Neural progenitor cell (in vitro differentiated cells): ENCODE measurements at places on chromosomes 1 and 21. TPM values are rescaled to one million over a fixed set of nuclear protein-coding genes. Genes with fewer than 3 reads are reported as not detected.

DNA sequence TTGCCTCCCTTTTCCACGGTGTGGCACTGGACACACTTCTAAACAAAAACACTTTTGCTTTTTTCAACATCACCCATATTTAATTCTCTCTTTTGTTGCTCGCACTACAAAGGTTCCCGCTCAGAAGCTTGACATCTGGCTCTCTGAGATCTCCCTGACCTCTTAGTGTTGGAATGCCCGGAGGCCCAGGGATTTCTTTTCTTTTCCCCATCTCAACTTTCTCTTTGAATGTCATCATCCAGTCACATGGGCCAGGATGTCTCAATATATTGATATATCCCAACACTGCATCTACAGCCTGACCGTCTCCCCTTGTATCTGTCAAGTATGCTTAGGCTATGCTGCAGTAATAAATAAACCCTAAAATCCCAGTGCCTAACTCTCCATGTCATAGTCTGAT lies 54.3 kb upstream of the DESI2 start:
- no peak for DNase-seq

DNA sequence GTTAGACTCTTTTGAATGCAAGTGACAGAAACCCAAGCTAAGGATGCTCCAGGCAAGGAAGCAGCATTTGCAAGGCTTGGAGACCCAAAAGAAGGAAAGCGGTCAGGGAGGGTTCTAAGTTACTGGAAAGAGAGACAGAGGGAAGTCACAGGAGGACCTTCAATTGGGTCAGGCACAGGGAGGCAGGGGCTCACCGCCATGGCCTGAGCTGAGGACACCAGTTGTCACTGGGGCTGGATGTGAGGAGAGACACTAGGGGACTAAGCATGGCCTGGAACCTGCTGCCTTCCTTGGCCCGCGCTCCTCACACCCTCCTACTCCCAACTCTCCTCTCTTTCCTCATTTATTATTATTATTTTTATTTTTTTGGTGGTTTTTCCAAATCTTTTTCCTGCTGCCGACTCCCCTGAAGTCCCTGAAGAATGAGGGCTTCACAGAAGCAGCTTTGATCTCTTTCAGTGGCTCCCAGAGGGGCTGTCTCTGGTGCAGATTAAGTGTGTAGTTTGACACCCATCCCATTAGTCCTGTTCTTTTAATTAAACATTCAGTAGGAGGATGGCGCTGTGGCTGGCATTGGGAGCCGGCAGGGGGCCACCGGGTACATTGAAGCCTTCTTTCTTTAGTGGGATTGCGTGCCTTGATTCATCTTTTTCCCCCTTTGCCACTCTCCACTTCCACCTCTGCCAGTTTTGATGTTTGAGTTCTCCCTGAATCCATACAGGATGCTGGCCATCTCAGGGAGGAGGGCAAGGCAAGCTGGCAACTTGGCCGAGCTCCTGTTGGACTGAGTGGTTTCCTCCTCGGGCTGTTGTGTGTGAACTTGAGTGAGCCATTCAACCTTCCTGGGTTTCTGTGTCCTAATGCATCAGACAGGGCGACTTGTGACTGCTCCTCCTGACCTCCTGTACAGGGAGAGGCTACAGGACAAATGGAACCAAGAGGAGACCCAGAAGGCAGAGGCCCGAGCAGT lies 59.3 kb downstream of the MDM4 start:
- DNase-seq, result peak; percentile 29

STUM gene
- 0.19 TPM in 1 of 2 replicates, not detected in the other for total RNA-seq

GRCh38 chr1:222546091-222546490 lies 1.8 kb downstream of the HHIPL2 start:
- DNase-seq, result no peak

DNA sequence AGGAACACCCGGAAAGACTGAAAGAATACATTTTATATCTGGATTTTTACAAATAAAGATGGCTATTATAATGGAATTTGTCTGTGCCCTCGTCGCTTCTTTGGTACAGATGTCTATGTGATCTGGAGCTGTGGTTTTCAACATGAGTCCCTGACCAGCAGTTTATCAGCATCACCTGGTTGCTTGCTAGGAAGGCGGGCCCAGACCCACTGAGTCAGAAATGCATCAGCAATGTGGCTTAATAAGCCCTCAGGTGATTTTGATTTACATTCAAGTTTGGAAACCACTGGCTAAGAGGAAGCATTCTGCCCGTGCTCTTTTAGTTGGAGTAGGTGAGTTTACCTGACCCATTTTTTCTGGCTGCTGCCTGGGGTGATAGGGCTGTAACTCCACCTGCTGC lies 31.7 kb downstream of the ATP1A1 start:
- DNase-seq, result no peak

KAZN gene
- 6.1 and 9.1 TPM in 2 replicates for total RNA-seq

DNA sequence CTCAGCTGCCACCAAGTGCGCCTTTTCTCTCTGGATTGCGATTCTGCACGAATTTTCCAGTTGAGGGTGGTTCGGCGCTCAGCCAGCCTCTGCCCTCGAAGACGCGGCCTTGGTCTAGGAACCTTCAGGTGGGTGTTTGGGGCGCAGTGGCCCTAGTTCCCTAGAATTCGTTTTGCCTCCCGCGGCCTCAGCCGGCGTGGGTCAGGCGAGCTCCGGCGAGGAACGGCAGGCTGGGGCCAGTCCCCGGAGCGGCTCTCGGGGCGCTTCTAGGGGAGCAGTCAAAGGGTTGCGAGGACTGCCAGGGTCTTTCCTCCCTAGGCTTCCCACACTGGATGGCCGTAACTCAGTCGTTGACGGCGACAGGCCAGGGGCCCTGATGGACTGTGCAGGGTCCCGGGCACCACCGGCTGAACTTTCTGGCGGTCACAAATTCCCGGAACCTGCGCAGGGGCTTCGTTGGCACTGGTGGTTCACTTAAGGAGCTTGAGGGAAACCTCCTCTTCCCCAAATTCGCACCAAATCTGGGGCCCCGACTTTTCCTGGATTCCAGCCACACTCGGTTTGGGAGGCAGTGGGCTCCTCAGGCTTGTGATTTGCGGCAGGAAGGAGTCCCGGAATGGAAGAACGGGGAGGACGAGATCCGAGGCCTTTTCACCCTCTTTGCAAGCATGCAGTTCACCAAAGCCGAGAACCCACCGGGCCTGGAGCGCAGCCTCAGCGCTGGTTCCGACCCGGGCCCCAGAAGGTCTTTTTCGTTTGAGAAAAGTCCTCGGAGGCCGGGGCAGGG lies 1.2 kb downstream of the DMBX1 start:
- DNase-seq, result peak; percentile 47

PBX1 gene
- total RNA-seq, result 75.0 and 91.1 TPM in 2 replicates

- DNase-seq, result no peak
Observed at GRCh38 chr1:115021145-115021544, 8.5 kb upstream of the TSHB start.

- no peak for DNase-seq
Observed at GRCh38 chr1:170296211-170296610, 150.5 kb downstream of the NTMT2 start.

DNA sequence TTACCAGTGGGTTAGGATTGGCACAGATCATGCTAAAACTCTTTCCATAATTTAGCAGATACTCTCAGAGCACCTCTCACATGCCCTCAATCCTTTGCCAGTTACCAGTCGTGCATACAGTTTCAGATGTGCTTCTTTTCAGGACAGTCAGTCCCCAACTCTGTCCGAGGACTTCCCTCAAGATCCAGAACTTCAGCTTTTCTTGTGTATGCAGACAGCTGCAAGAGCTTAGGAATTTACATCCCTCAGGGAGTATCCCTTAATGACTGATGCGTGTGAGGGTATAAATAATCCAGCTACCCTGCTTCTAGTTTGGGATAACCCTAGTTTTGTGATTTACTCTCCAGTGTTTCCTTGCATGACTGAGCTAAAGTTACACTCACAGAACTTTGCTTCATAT lies 393.0 kb upstream of the PLXNA2 start:
- DNase-seq, result no peak

PGBD5 gene
- 1.2 and 3.6 TPM in 2 replicates for total RNA-seq

- no peak for DNase-seq
Observed at GRCh38 chr1:147647796-147648633, 22.3 kb downstream of the ACP6 start.

LCE1E gene
- total RNA-seq, result not detected in 2 replicates

GRCh38 chr1:65177457-65177856 lies 29.5 kb downstream of the AK4 start:
- no peak for DNase-seq

DNA sequence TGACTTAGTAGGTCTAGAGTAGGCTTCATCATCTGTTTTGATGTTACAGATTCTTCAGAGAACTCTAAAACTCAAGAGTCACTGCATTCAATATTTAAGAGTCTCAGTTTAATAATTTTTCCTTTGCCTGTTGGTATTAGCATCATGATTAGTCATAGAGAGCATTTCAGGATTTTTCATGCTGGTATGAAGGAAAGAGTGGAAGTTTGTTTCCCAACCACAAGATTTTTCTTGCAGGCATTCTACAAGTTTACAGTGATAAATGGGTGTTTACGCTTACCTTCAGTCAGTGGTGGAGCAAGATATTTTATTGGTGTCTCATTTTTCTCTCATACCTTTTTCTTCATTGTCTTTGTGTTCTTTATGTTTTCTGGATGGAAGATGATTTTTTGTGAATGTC lies 58.4 kb upstream of the MYOCOS start:
- no peak for DNase-seq

GPR157 gene
- total RNA-seq, result 1.6 and 2.1 TPM in 2 replicates

- DNase-seq, result no peak
Observed at GRCh38 chr1:116375148-116375886, 2.3 kb downstream of the ATP1A1 start.

GRCh38 chr1:180939073-180939710 lies 26.5 kb downstream of the KIAA1614 start:
- no peak for DNase-seq

DNA sequence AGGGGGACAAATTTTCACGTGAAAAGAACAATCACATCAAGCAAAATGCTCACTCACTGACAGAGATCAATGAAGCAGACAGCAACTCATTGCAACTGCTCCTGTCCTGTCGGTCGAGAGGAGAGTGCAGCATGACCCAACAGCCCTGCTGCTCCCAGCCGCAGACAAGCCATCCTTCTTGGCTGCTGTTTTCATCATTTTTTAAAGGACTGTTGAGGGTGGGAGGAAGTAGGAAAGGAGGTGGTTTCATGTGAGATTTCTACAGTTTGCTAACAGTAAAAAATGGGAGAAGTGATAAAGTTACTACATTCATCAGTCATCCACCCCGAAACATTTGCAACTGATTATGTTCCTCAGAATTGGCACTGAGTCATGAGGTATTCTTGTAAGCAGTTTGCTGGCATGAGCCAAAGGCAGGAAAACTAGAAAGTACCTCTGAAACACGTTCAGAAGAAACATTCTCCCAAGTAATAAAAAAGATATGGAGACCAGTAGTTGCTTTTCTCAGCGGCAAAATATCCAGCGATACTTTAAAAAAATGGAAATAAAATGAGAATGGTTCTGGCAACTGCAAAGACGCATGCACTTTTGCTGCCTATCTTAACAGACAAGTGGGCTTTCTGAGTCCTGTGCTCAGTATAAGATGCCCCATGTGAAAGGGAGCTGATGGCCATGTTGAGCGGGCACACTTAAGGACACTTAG lies 72.0 kb upstream of the CLDN14 start:
- DNase-seq, result no peak

DNA sequence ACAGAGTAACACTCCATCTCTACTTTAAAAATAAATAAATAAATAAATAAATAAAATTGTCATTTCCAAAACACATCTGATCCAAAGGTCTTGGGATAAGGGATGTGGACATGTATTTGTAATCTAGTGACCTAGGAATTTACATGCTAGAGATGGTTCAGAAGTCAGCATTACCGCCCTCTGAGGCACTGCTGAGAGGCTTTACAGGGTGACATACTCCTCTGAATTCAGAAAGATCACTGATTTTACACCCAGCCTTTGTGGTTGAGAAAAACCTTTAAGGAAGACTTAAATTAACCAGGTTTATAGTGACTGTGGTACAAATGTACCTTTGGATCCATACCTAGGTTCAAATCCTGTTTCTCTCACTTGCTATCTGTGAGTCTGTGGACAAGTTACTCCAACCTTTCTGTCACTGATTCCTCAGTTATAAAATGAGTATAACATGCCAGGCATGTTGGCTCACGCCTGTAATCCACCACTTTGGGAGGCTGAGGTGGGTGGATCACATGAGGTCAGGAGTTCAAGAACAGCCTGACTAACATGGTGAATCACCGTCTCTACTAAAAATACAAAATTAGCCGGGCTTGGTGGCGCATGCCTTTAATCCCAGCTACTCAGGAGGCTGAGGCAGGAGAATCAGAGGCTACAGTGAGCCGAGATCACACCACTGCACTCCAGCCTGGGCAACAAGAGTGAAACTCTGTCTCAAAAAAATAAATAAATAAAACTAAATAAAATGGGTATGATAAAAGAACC lies 20.1 kb downstream of the OSBPL9 start:
- DNase-seq, result no peak

DNA sequence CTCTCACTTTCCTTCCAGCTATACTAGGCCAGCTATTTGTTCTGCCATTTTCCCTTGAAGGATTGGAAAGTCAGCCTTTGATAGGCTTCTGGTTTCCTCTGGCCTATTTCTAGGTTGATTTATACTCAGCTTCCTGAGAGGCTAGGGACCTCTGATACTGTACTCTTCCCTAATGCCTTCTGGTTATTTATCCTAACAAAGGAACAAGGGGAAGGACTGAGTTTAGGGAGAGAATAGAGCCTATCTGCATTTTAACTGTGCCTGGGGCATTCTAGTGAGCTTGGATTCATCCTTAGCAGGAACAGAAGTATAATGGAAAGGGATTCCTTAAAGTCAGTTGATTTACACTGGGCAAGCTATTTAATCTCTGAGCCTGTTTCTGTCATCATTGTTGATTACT lies 11.8 kb upstream of the TMEM39B start:
- DNase-seq, result no peak

DNA sequence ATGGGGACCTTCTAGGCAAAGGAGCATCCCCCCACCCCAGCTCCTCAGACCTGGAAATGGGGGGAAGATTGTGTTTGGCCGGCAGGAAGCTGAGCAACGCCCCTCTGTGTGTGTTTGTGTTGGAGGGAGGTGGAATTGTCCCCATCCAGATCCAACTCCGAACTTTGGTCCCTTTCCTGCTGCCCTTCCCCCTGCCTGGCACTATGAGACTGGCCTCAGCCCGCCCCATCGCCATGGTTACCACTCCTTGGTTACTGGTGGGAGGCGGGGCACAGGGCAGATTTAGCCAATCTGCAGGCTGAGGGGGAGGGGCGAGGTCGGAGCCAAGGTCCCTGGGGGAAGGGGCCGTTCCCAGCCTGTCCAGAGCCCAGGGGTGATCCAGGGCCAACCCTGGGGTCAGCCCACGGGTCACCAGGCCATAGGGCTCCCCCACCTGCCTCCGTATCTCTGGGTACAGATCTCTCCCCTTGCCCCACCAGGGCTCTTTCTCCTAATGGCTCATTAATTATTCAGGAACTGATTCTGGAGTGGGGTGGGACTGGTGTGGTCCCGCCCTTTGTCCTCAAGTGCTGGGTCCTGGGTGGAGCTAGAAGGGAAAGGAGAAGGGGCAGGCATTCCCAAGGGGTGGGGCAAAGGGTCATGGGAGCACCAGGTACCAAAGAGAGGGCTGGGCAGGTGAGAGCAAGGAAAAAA lies 15.2 kb downstream of the PTPRF start:
- peak; percentile 97 for DNase-seq
